ENCODE measurements at places on chromosomes 13 and 19.
A peak's percentile ranks its signal among the peaks of the same experiment; 100 is the strongest.

DNA sequence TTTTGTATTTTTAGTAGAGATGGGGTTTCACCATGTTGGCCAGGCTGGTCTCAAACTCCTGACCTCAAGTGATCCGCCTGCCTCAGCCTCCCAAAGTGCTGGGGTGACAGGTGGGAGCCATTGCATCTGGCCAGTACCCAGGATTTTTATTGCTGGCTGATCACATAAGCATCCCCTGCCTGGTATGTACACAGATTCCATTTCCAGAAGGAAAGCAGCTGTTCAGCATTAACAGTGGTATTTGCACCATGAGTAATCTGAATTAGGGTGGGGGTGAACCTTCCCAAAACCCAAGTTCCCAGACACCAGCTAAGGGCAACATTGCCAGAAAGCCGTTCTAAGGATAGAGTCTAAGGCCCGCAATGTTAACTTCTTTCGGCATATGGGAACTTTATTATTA lies 7.3 kb downstream of the ZNF555 start:
- DNase-seq, result no peak

- no peak for DNase-seq
Measured at GRCh38 chr13:94352057-94352456, 127.4 kb downstream of the DCT start.

- peak; percentile 83 for DNase-seq
Measured at GRCh38 chr13:31807090-31807541, 67.8 kb downstream of the RXFP2 start.

DNA sequence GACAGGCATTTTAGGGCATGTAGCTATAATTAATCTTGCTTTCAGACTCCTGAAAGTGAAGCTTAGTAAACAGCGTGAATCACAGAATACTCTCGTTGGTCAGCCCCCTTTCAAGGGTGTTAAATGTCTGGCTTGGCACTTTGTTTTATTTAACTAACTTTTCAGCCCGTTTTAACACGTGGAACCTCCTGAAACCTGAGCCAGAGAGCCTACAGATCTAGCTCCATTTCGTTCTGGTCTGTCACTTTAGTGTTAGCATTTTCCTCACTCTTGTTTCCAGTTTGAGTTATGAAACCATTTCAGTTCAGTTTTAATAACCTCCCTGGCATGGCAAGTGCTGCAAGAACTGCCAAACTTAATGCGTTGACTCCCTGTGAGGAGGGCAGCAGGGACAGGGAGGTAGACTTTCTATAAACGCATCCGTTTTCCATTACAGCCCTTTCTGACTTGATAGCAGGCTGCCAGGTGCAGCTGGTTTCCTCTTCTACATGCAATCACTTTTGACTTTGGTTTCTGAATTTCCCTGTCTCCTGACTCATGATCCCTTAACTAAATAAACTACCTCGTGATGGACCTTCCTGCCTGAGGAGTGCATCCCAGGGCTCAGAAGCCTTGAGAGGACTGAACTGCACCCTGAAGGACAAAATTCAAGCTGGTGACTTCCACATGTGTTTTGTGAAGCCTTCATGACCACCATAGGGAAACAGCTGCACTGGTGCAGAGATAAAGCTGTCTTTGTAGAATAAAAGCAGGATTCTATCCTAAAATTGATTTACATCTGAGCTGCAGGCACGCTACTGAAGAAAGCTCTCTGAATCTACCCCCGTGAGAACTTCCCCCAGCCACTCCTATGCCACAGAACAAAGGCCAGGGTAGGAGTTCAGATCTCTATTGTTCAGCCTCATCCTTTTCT lies 192.6 kb downstream of the DLEU7 start:
- no peak for DNase-seq

DNA sequence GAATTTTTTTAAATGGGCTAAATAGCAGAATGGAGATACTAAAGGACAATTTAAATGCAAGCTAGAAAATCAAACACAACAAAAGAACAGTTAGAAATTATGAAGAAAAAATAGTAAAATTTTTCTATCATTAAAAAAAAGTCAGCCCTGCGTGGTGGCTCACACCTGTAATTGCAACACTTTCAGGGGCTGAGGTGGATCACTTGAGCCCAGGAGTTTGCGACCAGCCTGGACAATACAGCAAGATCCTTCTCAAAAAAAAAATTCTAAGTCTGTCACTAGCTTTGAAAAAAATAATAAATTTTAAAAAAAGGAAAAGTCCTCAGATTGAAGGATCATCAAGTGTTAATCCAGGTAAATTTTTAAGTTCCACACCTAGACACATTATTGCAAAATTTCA lies 7.7 kb downstream of the TUBGCP3 start:
- no peak for DNase-seq

- DNase-seq, result no peak
Measured at GRCh38 chr19:3736106-3736724, 25.3 kb downstream of the APBA3 start.

DNA sequence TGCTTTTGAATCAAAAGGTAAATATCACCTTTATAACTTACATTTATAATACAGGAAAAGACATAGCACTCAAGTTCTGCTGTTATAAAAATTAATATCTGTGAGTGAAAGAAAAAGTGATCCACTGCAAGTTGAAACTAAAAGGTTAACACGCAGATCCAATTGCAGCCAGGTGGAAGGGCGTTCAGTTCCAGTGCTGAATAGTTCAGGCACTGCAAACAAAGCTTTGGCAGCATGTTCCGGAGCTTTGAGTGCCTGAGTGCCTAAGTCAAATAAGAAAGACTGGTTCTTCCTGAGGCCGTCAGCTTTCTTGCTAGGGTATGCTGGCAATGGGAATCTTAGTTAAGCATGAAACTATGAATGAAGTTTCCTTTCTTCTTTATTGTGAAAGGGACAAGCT lies 200.3 kb downstream of the LMO7 start:
- DNase-seq, result no peak

GRCh38 chr13:22092791-22093560 lies 422.1 kb downstream of the FGF9 start:
- DNase-seq, result no peak

Data from CD4-positive, alpha-beta memory T cell (primary cell).